ENCODE measurements at places on chromosomes 12 and 14. TPM values are rescaled to one million over a fixed set of nuclear protein-coding genes. Genes with fewer than 3 reads are reported as not detected.
A peak's percentile ranks its signal among the peaks of the same experiment; 100 is the strongest.

Gene TSHR
- total RNA-seq, result not detected

- DNase-seq, result no peak
Measured at GRCh38 chr14:51305751-51306150, 65.7 kb downstream of the TMX1 start.

- no peak for DNase-seq
Measured at GRCh38 chr12:57782243-57782607, 362 bp upstream of the TSFM start.

DNA sequence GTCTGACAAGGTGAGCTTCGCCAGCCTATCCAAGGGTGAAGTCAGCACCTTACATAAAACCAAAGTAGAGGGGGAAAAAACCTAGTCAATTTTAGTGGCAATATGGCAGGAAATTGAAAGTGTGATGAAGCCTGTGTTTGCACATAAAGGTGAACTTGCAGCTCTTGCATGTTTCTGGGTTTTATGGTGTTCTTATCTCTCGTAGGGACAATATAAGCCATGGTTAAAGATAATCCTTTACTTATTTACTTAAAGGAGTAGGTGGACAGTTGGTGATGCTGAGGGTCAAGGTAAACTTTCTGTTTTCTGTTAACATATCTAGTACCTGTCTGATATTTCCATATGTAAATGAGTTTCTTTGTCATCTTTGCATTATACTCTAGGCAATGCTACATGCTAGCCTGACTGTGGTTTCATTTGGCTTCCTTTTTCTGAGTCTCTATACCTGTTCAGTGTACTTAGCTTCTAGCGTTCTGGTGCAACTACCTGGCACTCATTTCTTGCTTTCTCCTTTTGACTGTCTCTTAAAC lies 32.8 kb downstream of the CCDC91 start:
- no peak for DNase-seq

DNA sequence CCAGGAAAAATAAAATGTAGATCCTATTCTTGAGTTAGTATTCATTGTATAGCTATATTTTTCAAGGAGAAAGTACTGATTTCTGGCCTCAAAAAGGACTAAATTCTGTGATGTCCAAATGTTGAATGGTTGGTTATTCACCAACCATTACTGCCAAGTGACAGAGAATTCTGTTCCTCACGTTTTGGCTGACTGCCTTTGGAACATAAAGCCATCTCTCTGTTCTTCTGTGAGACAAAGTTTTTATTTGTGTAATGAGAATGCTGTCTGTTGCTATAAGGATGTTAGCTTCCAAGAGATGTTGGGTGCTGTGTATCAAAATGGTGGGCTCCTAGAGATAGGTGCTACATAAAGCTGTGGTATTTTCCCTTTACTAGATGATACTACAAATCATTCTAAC lies 9.3 kb downstream of the ZNF410 start:
- DNase-seq, result no peak

DNA sequence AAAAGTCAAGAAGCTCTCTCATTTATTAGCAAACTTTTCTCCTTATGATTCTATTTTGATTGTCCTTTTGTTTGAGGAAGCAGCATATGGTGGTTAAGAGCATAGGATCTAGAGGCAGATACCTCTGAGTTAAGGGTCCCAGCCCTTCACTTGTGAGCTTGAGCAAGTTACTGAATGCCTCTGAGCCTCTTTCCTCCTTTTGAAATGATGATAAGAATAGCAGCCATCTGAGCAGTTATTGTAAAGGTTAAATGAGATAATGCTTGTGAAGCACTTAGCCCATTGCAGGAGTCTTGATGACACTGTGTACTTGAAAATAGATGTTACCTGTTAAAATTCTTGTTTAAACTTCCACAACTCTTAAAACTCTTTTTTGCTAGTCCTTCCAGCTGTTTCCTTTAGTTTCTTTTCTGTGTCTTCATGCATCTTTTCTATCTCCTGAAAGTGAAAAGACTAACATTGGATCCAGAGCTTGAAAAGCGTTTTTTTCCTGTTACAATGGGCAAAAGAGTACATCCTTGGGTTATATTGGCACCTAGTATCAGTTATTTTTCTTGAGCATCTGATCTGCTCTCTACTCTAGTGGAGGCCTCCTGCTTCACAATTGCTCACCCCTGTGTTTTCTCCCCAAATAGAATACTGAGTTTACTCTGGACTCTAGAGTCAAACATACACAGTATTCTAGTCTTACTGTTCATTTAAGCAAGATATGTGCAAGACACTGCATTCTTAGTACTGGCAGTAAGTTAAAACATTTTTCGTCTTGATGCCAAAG lies 3.1 kb downstream of the HIF1A start:
- DNase-seq, result no peak

DNA sequence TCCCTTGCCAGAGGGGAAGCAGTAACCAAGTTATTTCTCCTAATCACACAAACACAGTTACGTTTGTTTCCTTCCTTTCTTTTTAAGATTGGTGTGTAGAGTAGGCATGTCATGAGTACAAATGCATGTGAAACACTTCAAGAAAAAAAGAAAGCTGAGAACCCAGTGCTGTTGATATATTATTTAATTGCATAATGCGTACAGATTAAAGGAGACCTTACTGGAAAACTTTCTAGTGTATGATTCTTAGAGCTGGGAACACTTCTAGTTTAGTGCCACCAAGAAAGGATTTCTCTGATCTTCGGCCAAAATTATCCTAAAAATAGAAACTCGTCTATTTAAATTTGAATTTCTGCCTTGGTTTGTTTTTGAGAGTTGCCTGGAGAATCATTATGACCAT lies 365.5 kb downstream of the CCDC91 start:
- DNase-seq, result no peak

Gene FAM186B
- 0.30 TPM for total RNA-seq

DNA sequence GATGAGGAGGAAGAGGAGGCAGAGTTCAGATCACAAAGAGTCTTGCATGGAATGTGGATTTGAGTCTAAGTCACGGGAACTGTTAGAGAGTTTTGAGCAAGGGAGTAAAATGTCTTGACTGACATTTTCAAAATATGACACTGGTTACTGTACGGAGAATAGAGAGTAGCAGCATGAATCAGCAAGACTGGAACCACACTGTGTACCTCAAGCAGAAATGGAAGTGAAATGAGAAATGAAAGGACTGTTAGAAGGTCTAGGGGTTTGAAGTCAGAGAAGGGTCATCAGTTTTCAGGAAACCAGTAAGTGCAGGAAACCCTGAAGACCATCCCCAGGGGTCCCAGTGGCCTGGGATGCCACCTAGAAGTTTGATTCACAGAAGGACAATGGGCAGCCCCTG lies 236.3 kb downstream of the GALC start:
- DNase-seq, result no peak

DNA sequence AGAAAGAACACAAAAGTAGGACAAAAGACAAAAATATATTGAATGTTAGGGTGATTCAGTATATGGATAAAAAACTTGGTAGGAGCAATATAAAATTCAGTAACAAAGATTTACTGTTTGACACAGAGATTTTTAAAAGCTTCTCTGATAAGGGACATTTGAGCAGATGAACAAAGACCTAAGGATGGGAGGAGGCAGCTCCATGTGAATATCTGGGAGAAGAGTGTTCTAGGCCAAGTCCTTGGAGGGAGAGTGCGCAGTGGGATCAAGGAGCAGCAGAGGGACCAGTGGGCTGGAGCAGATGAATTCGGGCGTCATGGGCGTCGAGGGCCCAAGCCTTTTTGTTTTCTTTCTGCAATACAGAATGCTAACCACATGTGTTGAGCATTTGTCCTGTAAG lies 174.4 kb downstream of the PRKCH start:
- DNase-seq, result no peak

GRCh38 chr12:68733661-68734071 lies 12.3 kb upstream of the SLC35E3 start:
- peak; percentile 42 for DNase-seq

Gene GPR137C
- 5.8 TPM for total RNA-seq

Gene FBRSL1
- total RNA-seq, result 2.6 TPM

- peak; percentile 47 for DNase-seq
Measured at GRCh38 chr12:2298556-2299200, 245.9 kb downstream of the CACNA1C start.

DNA sequence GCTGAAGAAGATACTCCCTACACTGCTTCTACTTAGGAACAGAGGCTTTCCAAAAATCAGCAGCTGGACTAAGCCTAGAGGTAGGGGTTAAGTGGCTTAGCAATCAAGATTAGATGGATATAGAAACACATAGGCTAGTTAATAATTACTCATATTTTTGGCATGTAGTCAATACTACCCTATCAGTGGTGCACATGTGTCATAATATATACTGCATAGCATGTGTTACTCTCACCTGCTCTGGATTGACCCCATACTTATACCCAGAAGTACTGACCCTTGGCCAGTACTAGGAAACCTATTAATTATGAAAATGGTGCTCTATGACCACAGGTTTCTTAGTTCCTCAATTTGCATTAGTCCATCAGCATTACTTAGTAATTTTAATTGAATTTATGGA lies 528.4 kb upstream of the LMO3 start:
- DNase-seq, result no peak

DNA sequence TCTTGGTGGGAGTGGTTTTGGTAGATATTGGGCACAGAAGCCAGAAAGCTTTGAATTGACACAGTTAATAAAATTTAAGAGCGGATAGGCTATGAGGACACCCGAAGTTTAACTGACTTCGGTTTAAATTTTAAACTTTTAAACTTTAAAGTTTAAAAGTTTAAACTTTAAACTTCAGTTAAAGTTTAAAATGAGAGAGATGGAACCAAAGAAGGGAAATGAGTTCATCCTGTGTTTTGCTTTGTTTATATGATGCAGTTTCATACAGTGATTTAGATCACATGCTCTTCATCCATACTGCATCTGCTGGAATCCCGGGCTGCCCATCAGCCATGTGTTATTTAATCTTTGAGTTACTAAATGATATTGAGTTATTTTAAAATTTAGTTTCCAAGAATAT lies 27.2 kb upstream of the LRRK2 start:
- no peak for DNase-seq

Gene NANOG
- total RNA-seq, result not detected

GRCh38 chr14:52873694-52874093 lies 77.2 kb downstream of the FERMT2 start:
- DNase-seq, result no peak

- no peak for DNase-seq
Measured at GRCh38 chr12:5784462-5785130, 160.5 kb downstream of the ANO2 start.

Gene TAS2R42
- not detected for total RNA-seq

- no peak for DNase-seq
Measured at GRCh38 chr12:29711381-29711780, 72.4 kb downstream of the TMTC1 start.

Gene SLC7A8
- 0.91 TPM for total RNA-seq

GRCh38 chr14:102471921-102472790 lies 37.4 kb downstream of the ANKRD9 start:
- no peak for DNase-seq

Gene MIPOL1
- 28.0 TPM for total RNA-seq

Gene TEX52
- total RNA-seq, result not detected

Gene GDF11
- total RNA-seq, result 1.5 TPM

DNA sequence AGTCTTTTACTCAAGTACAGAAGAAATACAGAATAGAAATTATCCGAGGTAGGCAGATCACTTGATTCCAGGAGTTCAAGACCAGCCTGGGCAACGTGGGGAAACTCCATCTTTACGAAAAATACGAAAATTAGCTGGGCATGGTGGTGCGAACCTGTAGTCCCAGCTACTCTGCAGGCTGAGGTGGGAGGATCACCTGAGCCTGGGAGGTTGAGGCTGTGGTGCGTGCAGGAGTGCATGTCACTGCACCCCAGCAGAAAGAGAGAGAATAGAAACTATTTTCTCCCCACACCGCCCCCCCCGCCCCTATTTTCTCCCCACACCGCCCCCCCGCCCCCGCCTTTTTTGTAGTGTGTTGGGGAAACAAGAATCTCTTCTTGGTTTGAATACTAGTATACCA lies 2.2 kb downstream of the DNM1L start:
- no peak for DNase-seq

DNA sequence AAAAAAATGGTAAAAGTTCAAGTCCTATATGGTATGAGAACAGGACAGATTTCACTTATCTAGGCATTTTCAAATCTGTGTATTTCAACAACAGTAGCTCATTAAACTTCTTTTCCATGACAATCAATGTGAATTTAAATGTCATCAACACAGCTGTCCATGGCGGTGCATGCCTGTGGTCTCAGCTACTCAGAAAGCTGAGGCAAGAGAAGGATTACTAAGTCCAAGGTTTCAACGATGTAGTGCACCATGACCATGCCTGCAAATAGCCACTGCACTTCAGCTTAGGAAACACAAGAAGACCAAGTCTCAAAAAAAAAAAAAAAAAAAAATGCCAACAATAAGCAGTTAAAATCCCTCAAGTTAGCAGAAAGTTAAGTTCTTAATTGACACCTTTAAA lies 214.6 kb downstream of the C12orf50 start:
- no peak for DNase-seq

DNA sequence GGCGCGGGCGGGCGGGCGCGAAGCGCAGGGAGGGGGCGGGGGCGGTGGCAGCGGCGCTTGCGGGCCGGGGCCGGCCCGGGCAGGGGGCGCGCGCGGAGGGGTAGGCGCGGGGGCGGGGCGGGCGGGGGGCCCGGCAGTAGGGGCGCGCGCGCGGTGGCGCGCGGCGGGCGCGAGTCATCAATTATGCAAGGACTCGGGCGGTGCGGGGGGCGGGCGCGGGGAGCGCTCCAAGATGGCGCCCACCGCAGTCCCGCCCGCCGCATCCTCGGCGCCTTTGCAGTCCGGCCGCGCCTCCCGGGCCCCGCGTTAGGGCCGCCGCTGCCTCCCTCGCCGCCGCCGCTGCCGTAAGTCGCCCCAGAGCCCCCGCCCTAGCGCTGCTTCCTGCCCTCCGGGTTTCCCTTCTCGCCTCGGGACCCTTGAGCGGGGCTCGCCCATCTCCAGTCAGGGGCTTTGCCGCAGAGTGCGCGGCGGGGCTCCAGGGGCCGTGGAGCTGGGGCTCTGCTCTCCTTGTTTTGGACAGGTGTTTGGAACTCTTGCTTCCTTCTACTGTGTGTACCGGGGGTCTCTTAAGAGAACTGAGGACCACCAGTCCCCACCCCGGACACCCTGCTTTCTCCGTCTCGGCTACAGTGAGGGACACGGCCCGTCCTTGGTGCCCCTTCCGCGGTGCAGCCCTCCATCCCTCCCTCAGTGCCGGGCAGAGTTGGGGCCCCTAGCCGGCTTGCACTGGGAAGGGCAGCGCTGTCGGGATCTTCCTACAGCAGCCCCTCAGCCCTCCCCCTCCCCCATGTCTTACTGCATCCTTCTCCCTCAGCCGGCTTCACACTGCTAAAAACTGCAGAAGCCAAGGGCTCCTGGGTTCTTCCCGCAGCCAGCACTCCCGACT lies at the start of gene SCN8A:
TSS of gene SCN8A (plus strand) at position 218 of the 886 bp plus-strand sequence. CDS start 71,585 bp downstream, outside the sequence.
- DNase-seq, result peak; percentile 73

Gene UNC79
- not detected for total RNA-seq

GRCh38 chr12:47360771-47361388 lies 281.1 kb upstream of the AMIGO2 start:
- DNase-seq, result peak; percentile 18
